ENCODE measurements at places on chromosomes 2 and 18.

- DNase-seq: peak; percentile 84
Measured at GRCh38 chr2:161238560-161239325, 69.5 kb upstream of the PSMD14 start.

- peak; percentile 44 for DNase-seq
Measured at GRCh38 chr2:101818531-101819451, 121.3 kb downstream of the MAP4K4 start.

DNA sequence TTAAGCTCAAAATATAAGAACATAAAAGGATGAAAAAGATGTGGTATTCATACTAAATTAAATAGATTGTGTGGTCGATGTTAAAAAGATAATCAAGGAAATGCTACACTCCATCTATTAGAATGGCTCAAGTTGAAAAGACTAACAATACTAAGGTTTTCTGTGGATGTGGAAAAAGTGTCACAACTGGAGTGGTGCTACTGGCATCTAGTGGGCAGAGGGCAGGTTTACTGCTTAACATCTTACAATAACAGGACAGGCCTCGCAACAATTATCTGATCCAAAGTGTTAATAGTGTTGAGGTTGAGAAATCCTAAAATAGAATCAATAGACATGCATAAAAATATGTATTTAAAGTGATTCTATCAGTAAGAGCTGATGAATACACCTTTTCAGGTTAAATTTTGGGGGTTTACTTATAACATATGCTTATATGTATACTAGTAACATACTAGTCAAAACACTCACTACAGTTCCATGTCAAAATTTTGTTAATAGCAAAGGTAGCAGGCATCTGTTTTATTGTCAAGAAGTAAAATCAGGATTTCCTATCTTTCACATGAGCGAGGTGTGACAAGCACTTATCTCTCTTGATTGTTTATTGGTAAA is 91.5 kb upstream of the TMEFF2 start:
- DNase-seq: peak; percentile 3

GRCh38 chr2:15782009-15782751 is 158.2 kb upstream of the MYCN start:
- DNase-seq: no peak

GRCh38 chr2:191202209-191202721 is 42.9 kb upstream of the MYO1B start:
- no peak for DNase-seq

GRCh38 chr2:197915548-197916265 is 111.3 kb downstream of the PLCL1 start:
- DNase-seq: no peak

- no peak for DNase-seq
Measured at GRCh38 chr2:150643114-150643725, 155.8 kb upstream of the RND3 start.

DNA sequence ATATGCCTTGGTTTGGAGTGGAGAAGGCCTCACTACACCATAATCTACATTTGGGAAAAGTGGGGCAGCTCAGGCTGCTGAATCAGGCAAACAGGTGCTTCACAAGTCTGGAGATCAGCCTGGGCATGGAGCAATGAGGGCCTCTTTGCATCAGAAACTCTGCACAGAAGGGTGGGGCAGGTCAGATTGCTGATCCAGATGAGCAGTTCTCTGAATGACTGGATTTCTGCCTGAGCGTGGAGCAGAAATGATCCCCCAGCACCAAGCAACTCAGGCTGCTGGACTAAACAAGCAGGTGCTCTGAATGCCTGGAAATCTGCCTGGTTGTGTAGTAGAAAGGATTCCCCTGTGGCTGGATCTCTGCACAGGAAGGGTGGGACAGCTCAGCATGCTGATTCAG is 605.3 kb upstream of the ZNF804A start:
- no peak for DNase-seq

- no peak for DNase-seq
Measured at GRCh38 chr2:227363756-227364155, 15.3 kb downstream of the TM4SF20 start.

GRCh38 chr2:120491111-120491625 is 145.2 kb downstream of the INHBB start:
- DNase-seq: no peak

DNA sequence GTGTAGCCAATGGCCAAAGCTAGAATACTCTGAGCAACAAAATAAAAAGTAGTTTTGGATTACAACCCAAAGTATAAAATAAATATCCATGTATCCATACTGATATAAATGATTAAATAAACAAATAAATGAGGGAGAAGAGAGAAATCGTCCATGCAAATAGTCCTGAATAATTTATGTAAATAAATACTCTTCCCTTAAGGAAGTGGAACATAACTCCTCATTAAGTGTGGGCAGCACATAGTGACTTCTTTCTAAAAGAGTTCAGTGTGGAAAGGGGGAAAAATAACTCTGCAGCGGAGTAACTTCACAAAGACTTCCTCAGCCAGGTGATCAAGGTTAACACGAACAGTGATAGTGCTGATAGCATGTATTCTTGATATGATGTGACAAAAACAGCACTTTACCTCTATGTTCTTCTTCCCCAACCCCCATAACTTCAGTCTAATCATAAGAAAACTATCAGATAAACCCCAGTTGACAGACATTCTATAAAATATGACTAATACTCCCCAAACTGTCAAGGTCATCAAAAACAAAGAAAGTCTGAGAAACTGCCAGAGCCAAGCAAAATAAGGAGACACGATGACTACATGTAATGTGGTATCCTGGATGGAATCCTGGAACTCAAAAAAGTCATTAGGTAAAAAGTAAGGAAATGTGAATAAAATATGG is 30.7 kb downstream of the METTL8 start:
- no peak for DNase-seq

GRCh38 chr2:109069331-109070194 is 59.4 kb upstream of the SH3RF3 start:
- DNase-seq: no peak

GRCh38 chr2:26687801-26688200 is 4.7 kb upstream of the KCNK3 start:
- no peak for DNase-seq

DNA sequence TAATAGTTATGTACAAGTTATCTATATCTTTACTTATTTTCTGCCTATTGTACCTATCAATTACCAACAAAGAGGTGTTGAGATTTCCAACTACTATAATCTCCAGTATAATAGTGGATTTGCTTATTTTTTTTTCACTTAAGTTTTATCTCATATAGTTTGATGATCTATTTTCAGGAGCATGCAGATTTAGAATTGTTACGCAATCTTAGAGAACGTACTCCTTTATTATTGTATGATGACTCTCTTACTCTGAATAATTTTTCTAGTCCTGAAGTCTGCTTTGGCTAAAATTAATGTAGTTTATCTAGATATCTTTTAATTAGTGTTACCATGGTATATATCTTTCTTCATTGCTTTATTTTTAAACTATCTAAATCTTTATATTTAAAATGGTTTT is 205.2 kb downstream of the SCG2 start:
- no peak for DNase-seq

- DNase-seq: no peak
Measured at GRCh38 chr18:74486119-74486849, 9.9 kb upstream of the CNDP2 start.

- no peak for DNase-seq
Measured at GRCh38 chr2:33488715-33489540, 12.5 kb downstream of the RASGRP3 start.

- peak; percentile 43 for DNase-seq
Measured at GRCh38 chr18:34342960-34343359, 118.2 kb upstream of the NOL4 start.

DNA sequence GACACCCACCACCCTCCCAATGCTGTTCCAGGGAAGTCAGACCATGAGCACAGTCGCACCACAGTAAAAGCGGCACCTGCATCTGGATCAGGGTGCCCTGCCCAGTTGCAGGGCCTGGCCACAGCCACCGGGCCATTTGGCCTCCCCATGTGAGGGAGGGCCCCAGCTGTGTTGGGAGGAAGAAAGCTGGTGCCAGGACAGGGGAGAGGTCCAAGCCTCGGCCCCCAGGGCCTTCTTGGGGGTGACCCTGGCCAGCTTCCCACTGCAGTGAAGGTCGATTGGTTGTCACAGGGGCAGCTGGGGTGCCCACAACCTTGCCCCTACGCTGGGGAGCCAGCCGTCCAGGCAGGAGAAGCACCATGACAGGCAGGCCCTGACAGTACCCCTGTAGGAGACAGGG is 183.2 kb upstream of the RAB6C start:
- no peak for DNase-seq

GRCh38 chr18:48171490-48172188 is 237.5 kb downstream of the ZBTB7C start:
- no peak for DNase-seq

DNA sequence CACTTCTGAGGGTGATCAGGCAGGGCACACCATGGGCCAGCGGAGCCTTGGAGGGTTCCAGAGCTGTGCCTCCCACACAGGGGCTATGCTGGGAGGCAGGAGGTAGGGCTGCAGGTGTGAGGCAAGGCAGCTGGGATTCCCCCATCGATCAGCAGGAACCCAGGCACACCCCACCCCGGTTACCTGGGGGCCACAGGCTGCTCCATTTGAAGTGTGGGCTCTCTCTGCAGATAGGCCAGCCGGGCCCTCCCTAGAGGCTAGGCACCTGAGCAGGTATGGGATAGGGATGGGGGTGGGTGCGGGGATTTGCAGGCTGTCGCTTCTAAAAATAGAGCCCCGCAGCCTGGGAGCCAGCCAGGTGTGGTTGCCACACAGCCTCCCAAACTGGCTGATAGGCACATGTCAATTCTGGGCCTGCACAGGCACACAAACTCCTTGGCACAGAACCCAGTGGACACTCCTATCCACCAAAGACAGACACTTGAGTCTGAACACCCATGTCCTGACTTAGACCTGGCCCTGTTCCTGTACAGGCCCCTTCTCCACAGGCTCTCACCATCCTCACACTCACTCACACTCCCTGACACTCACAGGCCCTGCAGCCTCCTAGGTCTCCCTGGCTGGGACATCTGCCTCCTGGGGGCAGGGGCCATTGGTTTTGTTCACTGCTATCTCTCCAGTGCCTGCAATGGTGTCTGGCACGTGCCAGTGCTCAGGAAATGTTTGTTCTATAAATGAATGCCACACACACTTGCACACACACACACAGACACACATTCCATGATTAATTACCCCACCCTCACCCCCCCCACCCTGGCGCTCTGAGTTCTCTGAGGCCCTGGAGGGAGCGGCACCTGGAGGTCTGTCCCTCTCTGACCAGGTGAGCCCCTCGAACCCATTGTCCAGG is 73.4 kb downstream of the ZFP36L2 start:
- no peak for DNase-seq

DNA sequence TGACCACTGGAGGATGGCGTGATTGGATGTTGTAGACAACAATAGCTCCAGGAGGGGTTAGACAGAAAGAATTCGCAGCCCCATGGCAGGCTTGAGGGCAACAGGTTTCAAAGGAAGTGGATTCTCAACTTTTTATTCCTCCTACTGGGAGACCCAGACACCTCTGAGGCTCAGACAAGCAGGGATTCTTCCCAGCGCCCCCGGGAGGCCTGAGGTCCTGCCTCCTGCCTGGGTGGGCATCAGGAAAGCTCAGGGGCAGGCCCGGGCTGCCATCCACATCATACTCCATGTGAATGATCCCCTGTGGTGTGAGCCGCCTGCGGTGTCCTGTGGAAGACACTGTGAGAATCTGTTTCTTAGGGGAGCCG is 203.5 kb downstream of the CYP26B1 start:
- no peak for DNase-seq

- no peak for DNase-seq
Measured at GRCh38 chr2:129922571-129923264, 56.7 kb upstream of the RAB6C start.

DNA sequence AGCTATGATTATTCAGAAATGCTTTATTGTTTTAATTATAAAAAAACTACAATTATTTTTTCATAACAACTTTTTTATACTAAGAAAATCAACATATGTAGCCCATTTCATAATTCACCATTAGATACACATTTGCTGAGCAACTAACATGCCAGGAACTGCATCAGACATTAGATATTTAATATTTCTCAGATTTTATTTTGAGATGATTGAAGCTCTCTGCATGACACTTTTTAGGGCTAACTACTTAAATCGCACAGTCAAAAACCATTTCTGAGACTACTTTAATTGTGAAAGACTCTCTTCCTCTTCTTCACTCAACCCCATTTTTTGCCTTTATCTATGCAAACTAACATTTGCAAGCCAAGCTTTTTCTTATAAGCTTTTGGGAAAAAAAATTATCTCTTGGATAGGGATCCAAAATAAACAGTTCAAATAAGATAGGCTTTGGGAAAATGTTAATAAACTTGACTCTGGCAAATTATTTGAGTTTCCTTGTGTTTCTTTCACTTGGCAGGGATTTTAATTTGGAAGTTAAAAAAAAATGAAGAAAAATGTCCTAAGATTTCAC is 9.1 kb upstream of the COL3A1 start:
- no peak for DNase-seq

DNA sequence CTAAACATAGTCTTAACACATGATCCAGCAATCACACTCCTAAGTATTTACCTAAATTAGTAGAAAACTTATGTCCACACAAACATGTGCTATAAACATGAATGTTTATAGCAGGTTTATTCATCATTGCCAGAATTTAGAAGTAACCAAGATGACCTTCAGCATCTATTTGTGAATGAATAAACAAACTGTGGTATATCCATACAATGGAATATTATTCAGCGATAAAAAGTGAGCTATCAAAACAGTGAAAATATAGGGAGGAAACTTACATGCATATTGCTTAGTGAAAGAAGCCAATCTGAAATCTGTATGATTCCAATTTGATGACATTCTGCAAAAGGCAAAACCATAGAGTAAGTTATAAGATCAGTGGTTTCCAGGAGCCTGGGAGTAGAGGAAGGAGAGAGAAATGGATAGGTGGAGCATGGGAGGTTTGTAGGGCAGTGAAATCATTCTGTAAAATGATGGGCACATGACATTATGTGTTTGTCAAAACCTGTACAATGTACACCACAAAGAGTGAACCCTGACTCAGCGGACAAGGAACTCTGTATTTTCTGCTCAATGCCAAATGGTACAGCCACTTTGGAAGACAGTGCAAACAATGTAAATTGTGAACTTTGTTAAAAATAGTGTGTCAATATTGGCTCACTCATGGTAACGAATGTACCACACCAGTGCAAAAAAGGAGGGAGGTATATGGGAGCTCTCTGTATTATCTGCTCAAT is 61.9 kb upstream of the IGFBP2 start:
- no peak for DNase-seq

GRCh38 chr2:132876745-132877391 is 206.9 kb upstream of the LYPD1 start:
- DNase-seq: no peak

- peak; percentile 64 for DNase-seq
Measured at GRCh38 chr18:69161383-69162028, 239.2 kb upstream of the DOK6 start.

GRCh38 chr2:68829749-68830148 is 41.4 kb downstream of the BMP10 start:
- DNase-seq: no peak

- no peak for DNase-seq
Measured at GRCh38 chr2:69624131-69624530, 19.4 kb downstream of the AAK1 start.

DNA sequence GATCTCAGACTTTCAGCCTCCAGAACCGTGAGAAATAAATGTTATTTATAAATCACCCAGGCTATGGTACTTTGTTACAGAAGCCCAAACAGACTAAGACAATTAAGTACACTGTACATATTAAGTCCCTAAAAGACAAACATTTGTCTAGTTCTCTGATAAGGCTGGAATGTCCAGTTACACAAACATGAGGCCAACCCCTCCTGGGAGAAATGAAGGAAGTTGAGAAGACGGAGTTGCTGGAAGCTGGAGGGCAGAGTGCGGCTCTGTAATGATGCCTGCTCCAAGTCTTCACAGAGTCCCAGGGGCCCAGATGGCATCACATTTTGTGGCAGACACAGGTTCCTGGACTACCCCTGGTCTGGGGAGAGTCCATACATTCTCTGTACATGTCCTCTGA is 79.2 kb upstream of the ST8SIA3 start:
- DNase-seq: no peak

All from G401 (cell line).